Suppressor macrophage (primary cell): ENCODE measurements at places on chromosomes 12 and 14.

- no peak for DNase-seq
These were observed 138.7 kb downstream of the C12orf75 start for GRCh38 chr12:105469211-105469610.

DNA sequence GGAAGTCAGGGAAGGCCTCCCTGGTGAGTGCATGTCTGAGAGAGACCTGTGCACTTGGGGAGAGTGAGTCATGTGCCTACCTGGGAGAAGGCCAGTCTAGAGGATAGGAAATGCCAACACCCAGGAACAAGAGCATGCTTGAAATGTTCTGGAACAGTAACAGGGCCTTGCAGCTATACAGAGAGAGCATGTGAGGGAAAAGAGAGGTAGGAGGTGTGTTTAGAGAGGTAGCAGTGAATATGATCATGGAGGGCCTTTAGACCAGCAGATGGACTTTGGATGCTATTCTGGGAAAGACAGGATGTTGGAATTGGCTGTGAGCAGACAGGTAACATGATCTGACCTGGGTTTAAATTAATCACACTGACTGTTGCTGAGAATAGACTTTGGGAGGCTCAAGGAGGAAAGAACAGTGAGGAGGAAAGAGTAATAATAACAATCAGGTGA lies 1143.6 kb downstream of the FLRT2 start:
- DNase-seq: no peak

GRCh38 chr14:106291626-106292025 lies 765.2 kb downstream of the TMEM121 start:
- no peak for DNase-seq

GRCh38 chr12:48794870-48795269 lies 6.0 kb upstream of the ADCY6 start:
- DNase-seq: no peak
